ENCODE measurements at places on chromosomes 16 and 17.
A peak's percentile ranks its signal among the peaks of the same experiment; 100 is the strongest.

DNA sequence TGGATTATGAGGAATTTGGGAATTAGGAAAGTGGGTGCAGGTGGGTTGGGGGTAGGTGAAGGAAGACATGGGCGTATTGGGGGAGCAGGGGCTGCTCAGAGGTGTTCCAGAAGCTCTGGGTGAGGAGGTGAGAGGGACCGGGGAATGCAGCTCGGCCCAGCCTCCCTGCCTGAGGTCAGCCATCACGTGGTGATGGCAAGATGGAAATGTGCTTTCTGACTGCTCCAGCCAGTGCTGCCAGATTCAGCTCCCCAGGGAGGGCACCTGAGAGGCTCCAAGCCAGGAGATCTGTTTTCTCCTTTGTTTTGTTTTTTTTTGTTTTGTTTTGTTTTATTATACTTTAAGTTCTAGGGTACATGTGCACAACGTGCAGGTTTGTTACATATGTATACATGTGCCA is 35.2 kb upstream of the STH start:
- DNase-seq, result no peak

- no peak for DNase-seq
These were observed 212.6 kb downstream of the RBFOX1 start for GRCh38 chr16:7545251-7545650.

DNA sequence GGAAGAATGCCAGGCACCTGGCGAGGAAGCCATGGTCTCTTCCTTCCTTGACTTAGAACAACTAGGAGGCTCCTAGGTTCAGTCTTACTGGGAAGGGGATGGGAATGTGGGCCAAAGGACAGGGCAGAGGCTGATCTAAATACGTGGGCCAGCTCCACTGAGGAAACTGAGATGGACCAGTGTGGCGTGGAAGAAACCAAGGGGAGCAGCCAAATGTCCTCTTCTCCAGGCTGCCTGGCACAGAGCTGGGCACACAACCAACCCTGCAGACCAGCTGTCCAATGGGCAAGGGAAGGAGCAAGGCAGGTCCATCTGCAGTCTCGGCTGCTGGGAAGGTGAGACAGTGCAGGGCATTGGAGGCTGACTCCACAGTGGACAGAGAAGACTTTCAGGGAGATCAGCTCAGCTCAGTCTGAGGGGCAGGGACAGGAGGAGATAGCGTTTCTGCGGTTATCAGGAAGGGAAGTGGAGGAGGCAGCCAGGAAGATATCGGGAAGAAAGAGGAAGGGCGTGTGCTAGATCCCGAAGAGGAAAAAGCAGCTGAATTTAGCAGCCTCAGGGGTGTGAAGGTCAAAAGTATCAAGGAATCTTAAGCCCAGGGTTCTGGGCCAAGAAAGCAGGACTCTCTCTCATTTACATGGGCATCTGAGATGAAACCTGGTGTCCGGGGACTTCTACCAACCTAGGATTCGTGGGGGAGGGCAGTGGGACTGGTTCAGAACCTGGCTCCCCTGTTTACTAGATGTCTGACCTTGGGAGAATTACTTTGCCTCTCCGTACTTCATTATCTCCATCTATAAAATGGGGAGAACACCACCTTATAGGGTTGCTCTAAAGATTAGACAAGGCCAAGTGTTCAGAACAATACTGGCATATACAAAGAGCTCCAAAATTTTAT is 1.8 kb downstream of the KIFC3 start:
- no peak for DNase-seq

DNA sequence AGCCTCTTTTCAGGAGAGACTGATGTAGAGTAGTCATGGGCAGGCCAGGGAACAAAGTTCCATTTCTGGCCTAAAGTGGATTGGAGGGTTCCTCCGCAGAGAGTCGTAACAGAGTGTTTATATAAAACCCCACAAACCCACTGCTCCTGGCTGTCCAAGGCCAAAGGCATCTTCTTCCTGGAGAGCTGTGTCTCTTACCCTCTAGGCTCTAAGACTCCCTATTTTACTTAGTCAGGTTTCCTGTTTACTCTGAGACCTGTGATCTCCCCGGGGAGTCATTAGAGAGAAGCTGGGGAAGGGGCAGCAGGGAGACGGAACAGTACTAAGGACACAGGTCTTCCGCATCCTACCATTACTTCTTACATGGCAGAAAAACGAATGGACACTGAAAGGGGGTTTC is 69.5 kb downstream of the HIC1 start:
- DNase-seq, result no peak

GRCh38 chr16:87919681-87919994 is 16.7 kb downstream of the CA5A start:
- DNase-seq, result no peak

GRCh38 chr17:9959377-9959981 is 54.4 kb upstream of the RCVRN start:
- DNase-seq, result peak; percentile 62

GRCh38 chr16:23148166-23148512 is 1.1 kb downstream of the USP31 start:
- no peak for DNase-seq

GRCh38 chr17:17694169-17695081 is 13.2 kb downstream of the RAI1 start:
- peak; percentile 92 for DNase-seq

- peak; percentile 93 for DNase-seq
These were observed 92.8 kb downstream of the AMFR start for GRCh38 chr16:56332464-56333079.

DNA sequence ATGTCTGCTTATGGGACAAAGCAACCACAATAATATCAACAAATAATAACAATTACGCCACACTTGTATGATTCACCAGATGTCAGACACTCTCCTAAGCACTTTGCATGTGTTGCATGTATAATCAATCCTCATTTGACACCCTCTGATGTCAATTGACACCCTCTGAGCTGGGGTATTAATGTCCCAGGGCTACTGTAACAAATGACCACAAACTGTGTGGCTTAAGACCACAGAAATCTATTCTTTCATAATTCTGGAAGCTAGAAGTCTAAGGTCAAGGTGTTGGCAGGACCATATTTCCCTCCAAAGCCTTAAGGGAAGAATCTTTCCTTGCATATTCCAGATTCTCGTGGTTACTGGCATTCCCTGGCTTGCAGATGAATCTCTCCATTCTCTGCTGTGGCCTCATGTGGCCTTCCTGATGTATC is 112.7 kb downstream of the NPIPB5 start:
- peak; percentile 45 for DNase-seq

DNA sequence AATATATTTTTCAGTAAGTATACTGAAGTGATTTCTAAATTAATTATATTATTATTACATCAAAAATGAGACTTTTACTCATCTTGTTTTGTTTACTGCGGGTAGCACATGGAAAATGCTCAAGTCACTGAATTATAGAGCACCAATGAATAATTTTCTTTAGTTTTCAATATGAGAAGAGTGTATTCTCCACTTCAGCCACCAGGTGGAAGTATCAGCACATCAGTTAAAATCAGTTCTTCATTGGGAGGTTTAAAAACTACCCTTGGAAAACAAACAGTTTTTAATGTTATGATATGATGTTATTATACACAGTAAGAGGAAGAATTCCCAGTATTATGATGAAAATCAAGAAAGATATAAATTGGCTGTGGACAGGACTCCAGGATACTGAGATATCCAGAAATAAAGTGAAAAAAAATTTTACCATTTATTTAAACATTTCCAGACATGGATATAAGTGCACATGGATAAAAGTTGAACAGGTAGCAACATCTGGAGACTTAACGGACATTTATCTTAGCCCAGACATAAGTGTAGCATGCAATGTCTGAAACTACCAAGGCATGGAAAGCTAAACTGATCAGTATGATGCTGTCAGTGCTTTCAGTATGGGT is 467.3 kb downstream of the KCNJ2 start:
- DNase-seq, result peak; percentile 45

- DNase-seq, result no peak
These were observed 26.0 kb downstream of the C16orf74 start for GRCh38 chr16:85724936-85725335.

DNA sequence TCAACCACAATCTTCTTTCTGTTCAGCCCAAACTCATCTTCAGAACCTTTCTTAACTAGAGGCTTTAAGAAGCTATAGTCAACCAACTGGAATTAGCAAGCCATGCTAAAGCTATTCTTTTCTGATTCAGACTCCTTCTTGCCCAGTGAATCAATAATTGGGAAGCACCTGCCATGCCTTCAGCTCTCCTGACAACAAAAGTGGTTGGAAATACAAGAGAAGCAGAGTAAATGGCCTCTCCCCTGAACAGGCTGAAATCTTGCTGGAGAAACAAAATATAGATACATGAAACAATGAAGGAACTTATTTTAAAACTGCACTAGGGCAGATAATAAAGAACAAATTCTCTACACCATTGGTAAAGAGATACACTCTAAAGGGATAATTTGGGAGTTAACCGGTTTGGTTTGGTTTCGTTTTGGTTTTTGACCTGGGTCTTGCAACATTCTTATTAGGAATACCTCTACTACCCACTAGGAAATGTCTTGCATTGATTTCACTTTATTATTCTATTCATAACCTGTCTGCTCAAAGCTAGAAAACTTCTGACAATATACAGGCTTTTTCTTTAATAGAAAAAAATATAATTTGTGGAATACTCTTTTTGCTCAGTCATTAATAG is 173.6 kb upstream of the DYNLRB2 start:
- DNase-seq, result no peak

DNA sequence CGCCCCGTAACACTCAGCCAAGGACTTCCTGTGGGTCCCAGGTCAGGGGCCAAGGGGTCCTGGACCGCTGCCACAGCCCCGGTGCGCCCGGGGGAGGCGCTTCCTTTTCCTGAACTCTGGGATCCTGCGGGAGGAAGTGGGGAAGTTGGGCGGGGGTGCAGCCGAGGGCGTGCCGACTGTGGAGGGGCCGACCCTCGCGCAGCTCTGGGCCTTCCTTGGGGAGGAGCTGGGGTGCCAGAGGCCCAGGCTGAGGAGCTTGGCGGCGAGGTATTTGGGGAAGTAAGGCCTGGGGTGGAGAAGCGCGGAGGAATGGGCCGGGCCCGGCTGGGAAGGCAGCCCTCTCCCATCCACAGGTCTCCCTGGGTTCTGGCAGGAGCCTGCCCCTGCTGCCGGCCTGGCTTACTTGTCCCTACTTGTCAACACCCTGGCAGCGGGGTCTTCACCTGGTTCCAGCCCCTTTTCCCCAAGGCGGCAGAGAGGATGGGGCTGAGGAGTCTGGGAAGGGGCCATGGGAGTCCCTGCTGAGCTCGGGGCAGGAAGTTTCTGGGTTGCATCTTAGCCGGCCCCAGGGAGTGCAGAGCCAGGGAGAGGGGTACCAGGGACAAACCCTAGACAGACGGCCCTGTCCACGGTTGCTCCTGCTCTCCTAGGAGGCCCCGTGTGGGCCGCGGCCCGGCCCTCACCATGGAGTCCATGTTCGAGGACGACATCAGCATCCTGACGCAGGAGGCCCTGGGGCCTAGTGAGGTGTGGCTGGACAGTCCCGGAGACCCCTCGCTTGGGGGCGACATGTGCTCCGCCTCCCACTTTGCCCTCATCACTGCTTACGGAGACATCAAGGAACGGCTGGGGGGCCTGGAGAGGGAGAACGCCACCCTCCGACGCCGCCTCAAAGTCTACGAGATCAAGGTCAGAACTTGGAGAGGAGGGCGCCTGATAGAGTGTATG is 1.7 kb downstream of the TBKBP1 start:
- peak; percentile 29 for DNase-seq

- no peak for DNase-seq
These were observed 2.4 kb downstream of the FBRS start for GRCh38 chr16:30660424-30661261.

- no peak for DNase-seq
These were observed 18.4 kb downstream of the FOXJ1 start for GRCh38 chr17:76122431-76123190.

GRCh38 chr17:917941-918740 is 61.4 kb downstream of the NXN start:
- DNase-seq, result peak; percentile 46

GRCh38 chr17:47254403-47254943 is 846 bp downstream of the ITGB3 start:
- no peak for DNase-seq

DNA sequence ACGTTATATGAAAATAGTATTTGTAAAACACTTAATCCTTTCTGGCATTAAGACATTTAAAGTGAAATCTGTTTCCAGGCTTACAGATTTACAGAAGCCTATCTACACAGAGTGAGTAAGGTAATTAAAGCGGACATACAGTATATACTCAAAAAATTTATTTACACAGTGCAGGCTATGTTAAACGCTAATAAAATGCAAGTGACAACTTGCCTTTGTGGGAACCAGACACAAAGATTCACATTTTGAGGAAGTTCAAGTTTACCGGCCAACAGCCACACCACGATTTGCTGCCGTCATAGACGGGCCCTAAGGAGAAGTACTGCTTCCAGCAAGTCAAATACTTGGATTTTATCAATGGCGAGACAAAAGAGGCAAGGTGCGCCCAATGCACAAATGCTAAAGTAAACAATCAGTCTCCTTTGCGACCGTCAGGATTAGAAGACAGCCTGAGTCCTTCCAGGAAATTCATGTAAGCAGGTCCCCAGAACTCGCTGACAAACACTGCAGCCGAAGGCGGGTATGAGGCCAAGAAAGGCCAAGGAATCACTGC is 801 bp downstream of the VPS35 start:
- peak; percentile 10 for DNase-seq

DNA sequence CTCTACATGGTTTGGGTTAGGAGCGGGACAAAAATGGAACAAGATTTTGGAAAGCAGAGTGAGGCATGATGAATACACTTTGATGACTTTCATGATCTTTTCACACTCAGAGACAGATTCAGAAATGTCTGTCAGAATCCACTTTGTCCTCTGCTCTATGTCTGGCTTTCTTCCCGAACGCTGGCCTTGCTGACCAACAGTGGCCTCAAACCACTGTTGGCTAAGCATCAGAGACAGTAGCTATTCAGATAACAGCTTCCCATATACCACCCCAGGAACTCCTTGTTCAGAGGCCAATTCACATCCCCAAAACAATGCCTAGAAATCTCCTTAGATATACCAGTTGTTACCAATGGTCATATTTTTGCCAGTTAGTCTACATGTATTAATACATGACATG is 40.9 kb downstream of the FBXL20 start:
- DNase-seq, result no peak

DNA sequence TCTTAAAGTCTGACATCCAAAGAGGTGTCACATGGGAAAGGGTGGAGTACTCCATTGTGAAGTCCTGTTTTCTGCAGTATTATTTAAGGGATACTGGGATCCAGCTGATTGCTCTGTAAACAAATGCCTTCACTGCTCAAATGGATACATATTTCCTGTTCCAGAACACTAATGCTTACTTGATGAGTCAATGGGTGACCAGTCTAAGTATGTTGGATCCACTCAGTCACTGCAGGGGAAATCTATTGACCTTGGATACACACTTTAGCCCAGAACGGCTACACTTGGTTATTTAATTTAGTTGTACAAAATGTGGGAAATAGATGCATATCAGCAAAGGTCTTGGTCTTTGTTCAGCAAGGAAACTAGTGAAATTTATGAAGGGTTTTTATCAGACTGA is 261.4 kb downstream of the MAP2K4 start:
- peak; percentile 39 for DNase-seq

GRCh38 chr16:65959983-65960382 is 406.5 kb upstream of the CDH5 start:
- no peak for DNase-seq

GRCh38 chr16:54466233-54466632 is 179.6 kb upstream of the IRX3 start:
- no peak for DNase-seq

- DNase-seq, result no peak
These were observed 94.6 kb downstream of the BANP start for GRCh38 chr16:88045820-88046303.

- no peak for DNase-seq
These were observed 3.7 kb upstream of the DRC7 start for GRCh38 chr16:57690782-57691471.

- DNase-seq, result peak; percentile 17
These were observed 36.4 kb upstream of the TMEM97 start for GRCh38 chr17:28282596-28282995.
